CD4-positive, alpha-beta T cell treated with Interferon gamma for 1 hour (primary cell): ENCODE measurements at places on chromosomes 4 and X.

DNA sequence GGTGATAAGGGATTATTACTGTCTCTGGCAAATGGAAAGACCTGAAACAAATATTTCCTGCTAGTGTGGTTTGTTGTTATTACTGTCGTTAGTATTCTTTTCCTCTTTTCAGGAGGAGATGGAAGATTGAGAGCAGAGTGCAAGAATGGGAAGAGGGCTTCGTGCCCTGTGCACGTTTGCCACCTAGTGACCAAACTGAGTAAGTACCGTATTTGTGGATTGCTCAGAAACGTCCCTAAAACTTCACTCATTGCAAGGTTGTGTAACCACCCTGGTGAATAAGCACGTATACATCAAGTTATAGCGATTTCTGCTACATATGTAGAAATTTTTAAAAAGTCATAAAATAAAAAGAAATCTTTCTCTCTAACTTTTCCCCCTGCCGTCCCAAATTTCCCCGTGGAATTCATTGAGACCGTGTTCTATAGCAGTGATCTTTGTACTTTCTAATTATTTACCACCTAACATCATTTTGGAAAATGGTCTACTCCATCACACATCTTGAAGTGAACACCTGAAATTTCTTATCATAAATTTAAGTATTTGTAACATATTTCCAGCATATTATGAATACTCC, 24.3 kb downstream of the LINC00632 start:
- DNase-seq = no peak

- DNase-seq = no peak
These were observed 199.8 kb upstream of the WDFY3 start for GRCh38 chr4:85166318-85166717.

GRCh38 chrX:39476604-39477021, 621.1 kb downstream of the BCOR start:
- DNase-seq = no peak

DNA sequence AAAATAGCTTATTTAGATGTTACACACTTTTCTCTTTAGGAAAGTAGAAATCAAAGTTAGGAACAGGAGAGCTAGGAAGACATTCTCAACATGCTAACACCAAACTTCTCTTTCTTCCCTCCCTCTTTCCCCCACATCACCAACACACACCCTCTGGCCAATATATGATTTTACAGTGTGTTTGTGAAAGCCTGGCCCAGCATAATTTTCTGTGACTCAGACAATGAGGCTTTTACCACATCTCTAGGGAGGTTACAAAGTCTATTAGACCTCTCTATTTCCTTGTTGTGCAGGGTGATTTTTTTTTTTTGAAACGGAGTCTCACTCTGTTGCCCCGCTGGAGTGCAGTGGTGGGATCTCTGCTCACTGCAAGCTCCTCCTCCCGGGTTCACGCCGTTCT, 189.9 kb downstream of the AASDH start:
- no peak for DNase-seq

- DNase-seq = no peak
These were observed 50.9 kb downstream of the ENPP6 start for GRCh38 chr4:184166736-184167135.

- DNase-seq = no peak
These were observed 163.1 kb downstream of the PALLD start for GRCh38 chr4:168659741-168660465.

DNA sequence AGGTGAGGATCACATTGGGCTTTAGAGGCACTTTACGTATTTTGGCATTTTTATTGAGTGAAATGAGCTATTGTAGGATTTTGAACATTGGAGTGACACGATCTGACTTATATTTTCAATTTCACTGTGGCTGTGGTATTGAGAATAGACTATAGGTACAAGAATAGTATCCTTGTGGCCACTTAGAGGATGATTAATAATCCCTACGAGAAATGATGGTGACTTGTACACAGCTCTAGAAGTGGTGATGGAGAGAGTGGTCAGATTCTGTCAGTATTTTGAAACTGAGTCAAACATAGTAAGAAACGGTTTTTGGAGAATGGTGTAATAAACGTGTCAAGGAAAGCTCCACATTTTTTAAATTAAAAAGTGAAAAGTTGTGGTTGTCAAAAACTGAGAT, 494.7 kb downstream of the EPHA5 start:
- DNase-seq = no peak
